ENCODE measurements at places on chromosomes 2 and 18.

GRCh38 chr18:10660179-10660884, 134.5 kb downstream of the NAPG start:
- DNase-seq: no peak

DNA sequence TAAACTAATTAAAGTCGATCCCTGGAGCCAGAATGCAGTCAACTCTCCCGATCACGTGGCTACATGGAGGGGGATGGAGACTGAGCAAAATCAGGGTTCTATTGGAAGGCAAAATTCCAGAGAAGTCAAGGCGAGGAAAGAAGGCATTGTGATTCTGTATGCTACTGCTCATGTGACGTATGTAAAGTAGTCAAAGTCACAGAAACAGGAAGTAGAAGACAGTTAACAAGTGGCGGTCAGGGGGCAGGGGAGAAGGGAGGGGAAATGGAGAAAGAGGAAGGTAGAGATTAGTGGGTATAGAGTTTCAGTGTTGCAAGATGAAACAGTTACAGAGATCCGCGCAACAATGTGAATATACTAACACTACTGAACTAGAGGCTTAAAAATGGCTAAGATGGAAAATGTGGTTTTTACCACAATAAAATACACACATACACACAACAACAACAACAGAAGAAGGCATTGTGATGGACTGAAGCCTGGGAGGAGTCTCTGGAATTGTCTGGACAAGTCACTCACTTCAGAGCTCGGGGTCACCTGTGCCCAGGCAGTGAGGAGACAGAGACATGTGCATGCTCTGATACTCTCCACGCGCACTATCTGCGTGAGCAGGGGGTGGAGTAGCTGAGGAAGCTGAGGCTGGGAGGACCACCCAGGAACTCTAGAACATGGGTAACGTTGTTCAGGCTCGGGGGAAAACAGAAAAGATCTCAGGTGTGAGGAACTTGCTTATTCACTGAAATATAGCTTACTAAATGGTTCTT, 89.9 kb upstream of the CDCA7 start:
- DNase-seq: no peak

DNA sequence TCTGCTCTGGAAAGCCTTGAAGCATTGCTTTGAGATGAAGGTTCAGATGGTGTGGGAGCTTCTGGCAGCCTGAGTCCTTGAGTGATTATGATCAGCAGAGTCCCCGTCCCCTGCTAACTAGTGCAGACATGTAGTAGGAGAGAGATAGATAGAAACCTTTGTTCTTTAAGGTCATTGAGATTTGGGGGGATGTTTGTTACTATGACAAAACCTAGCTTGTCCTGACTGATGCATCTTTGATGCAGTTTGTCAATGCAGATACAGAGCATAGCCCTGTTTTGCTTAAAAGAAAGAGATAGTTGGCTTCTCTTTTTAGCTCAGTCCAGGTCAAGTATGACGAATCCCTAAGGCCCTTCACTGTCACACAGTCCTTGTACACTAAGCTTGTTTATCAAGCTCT, 274.6 kb upstream of the DPP10 start:
- DNase-seq: no peak

DNA sequence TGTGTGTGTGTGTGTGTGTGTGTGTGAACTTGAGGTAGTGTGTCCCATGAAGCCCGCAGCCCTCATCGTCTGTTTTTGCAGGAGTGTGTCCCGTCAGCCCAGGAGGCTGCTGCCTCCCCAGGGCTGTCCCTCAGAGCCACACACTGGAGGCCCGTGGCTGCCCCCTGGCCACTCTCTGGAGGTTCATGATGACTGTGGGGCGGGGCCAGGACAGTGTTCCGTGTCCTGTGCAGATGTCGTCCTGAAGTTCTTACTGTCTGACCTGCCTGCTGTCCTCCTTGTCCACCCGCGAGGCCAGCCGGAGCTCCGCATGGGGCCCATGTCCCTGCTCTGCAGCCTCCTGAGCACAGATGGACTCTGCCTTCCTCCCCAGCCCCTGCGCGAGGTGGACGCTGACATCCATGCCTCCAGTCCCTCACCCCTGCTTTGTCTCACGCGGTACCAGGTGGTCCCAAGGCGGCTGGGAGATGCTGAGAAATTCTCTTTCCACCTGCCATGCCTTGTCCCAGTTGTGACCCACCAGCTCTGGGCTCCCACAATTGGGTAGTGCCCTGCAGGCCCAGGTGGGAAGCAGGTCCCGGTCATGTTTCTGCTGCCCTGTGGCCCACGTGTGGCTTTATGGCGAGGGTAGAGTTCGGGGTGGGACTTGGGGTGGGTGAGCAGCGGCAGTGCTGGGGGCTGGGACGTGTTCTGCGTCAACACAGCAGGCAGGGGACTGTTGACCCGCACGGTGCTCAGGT, 92.8 kb downstream of the NFATC1 start:
- DNase-seq: no peak

- DNase-seq: no peak
Observed at GRCh38 chr2:229282758-229283546, 11.9 kb upstream of the PID1 start.

DNA sequence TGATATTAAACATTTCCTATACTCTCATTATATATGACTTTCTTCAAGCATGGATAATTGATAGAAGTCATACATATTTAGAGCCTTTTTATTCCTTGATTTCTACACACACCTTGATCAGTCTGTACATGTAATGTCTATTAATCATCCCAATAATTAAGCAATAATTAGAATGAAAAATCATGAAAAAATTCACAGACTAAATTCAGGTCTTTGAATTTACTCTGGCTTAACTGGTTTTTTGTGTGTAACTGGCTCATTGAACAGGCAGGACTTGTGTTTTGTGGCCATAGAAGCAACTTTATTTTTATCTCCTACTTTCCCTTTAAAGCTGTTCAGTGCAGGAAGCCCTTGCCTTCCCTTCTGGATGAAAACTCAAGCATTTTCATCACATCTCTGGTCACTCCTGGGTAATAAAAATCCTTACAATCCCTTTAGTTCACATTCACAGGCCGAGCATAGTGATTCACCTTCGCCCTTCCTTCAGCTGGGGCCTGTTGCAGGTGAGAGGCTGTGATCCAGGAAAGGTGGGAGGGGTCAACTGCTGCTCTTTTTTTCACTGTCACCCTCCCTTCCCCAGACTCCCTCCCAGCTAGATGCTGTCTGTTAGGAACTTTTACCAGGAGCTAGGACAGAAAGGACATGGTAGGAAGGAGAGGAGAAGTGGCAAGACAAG, 58.0 kb upstream of the ITSN2 start:
- no peak for DNase-seq

DNA sequence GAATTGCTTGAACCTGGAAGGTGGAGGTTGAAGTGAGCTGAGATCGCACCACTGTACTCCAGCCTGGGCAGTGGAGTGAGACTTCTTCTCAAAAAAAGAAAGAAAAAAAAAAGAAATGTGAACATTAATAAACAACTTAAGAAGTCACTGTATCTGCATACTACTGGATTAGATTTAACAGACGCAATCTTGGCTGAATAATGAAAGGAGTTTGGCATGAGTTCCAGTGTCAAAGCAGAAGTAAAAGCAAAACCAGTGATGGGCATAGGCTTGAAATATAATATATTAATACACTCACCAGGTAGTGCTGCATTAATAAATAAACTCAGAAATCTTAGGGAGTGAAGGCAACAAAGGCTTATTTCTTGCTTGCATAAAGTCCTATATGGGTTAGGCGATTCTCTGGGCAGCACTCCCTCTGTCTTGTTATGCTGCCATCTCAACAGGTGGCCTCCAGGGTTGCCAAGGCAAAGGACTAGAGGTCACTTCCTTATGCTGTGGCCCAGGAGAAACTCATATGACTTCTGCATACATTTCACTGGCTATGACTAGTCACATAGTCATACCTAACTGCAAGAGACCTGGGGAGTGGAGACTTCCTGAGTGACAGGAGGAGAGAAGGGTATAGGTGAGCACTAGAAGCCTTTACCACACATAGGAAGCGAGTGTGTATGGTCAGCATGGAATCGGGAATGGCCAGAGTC, 296.2 kb upstream of the SPRED2 start:
- no peak for DNase-seq

- no peak for DNase-seq
Observed at GRCh38 chr2:239167011-239167673, 233.7 kb downstream of the HDAC4 start.

GRCh38 chr2:191439481-191439880, 194.3 kb downstream of the MYO1B start:
- no peak for DNase-seq

DNA sequence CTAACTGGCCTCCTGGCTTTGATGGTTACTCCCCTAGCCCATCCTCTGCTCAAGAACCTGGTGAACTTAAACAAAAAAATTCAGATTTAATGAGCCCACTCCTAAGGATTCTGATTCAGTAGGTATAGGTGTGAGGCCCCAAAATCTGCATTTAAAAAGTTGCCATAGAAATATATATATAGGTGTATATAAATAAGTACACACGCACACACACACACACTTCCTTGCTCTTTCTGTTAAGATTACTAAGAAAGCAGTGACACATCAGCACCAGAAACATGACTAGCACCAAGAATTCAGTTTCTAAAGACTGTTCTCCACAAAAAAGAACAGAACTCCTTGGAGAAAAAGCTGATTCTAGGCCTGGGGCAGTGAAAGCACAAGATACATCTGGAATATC, 17.8 kb downstream of the EML6 start:
- no peak for DNase-seq

- no peak for DNase-seq
Observed at GRCh38 chr18:41655074-41655473, 300.0 kb upstream of the PIK3C3 start.

DNA sequence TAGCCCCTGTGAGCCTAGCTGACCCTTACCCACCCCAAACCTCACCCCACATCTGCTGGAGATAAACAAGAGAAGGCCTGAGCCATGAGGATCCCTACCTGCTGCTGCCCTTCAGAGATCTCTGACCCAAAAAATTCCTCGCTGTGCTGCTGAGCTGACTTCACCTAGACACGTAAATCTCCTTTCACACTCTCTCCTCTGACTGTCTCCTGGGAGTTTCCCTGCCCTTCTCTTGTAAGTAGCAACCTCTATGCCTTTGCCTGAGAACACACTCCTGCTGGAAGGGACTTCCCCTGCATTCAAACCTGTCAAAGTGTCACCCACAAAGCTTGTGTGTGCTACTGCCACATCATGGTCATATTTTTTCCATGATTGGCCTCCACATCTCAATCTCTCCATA, 134.2 kb upstream of the NOL4 start:
- DNase-seq: no peak

GRCh38 chr2:222876947-222877346, 16.1 kb downstream of the ACSL3 start:
- no peak for DNase-seq

GRCh38 chr2:136248242-136248641, 130.3 kb upstream of the CXCR4 start:
- no peak for DNase-seq

- no peak for DNase-seq
Observed at GRCh38 chr2:104872866-104873688, 19.2 kb downstream of the POU3F3 start.

- DNase-seq: no peak
Observed at GRCh38 chr2:54549917-54550518, 93.9 kb downstream of the SPTBN1 start.

DNA sequence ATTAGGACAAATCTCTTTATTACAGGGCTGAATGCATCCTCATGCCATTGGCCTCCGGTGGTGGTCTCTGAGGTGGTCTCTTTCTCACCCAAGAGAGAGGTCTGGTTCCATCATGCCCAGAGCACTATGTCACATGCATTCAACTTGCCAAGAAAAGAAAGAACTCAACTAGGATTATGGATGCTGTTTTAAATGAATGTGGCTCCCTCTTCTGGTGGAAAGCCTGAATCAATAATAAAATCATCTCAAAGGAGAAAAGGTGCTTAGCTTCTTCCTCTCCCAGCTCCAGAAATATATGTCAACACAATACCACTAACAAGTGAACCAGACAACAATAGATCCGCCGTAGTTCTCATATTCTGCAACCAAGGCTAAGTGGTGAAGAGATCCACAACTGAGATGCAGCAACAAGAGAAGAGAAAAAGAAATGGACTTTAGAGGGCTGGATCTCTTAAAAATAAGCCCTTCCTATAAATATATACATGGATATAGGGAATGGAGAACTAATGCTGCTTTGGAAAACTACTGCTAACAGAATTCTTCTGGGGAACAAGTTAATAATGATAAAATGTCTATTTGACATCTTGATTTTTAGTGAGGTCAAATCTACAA, 396.8 kb downstream of the NCKAP5 start:
- DNase-seq: no peak

- DNase-seq: no peak
Observed at GRCh38 chr2:23588106-23588505, 203.1 kb downstream of the KLHL29 start.

DNA sequence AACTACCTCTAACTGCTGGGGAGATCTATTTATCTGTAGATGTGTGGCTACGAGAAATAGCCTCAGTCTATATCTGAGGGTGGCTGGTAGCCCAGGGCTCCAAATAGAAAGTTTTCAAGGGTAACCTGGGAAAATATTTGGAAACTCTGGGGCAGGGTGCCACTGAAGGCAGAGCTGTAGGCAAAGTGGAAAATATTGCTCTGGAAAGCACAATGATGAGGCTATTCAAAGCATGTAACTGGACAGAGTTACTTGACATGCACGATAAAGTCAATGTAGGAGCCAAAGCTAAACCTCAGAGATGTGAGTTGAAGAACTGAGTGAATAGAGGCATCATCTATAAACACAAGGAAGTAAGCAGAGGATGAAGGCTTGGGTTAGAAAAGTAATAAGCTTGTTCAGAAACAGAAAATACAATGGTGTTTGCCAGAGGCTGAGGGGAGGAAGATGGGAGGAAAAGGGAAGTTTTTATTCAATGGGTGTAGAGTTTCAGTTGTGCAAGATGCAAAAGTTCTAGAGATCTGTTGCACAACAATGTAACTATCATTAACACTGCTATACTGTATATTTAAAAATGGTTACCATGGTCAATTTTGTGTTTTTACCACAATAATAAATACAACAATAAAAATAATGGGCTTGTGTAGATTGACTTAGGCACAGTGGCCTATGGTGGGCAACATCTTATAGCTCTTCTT, 171.6 kb downstream of the MBD2 start:
- DNase-seq: no peak

- DNase-seq: no peak
Observed at GRCh38 chr2:241798631-241799521, 10.1 kb upstream of the NEU4 start.

GRCh38 chr2:57892920-57893319, 153.7 kb upstream of the VRK2 start:
- DNase-seq: no peak

Data from AG04449 (cell line).